ENCODE measurements at places on chromosomes 13 and 19.

GRCh38 chr13:39483326-39483725 lies 119.7 kb downstream of the LHFPL6 start:
- no peak for DNase-seq

DNA sequence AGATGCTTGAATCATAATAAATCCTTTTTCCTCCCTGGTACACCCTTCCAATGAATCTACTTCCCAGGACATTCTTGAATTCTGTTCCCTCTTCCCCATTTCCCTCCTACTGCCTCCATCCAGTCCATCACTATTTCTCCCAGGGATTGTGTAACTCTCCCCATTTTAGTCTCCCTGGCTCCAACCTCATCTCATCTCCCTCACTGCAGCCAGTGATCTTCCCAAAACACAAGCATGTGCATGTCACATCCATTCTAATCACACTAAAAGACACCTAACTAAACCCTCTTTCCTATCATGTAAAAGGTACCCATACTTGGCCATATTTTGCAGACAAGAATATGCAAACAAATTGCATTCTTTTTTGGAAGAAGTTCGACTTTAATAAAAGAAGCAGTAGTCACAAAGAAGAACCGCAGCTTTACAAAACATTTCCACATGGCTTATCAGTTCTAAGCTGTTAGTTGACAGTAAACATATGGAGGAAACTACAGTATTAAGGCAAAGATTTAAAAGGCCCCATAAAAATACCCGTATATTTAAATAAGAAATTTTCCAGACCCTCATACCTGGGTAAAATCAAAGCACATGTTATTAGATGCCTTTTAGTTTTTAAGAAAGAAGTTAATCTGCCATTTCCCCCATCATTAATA lies 111.0 kb downstream of the KCTD12 start:
- DNase-seq: no peak

DNA sequence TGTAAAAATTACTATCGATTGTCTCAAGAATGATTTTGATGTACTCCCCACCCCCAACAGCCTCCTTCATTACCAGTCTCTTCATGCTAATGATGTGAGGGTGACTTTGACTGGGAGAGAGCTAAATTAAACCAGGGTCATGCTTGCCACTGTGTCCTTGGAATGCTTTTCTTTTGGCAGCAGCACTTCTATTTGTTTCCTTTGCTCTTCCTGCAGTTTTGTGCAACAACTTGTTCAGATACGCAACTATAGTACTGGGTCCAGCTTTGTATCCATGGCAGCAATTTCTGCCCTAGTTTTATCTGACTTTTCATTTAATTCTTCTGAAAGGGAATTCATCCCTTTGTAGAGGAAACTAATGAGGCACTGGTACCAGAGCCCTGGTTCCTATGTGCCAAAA lies 2792.1 kb downstream of the PCDH9 start:
- no peak for DNase-seq

GRCh38 chr13:100363285-100363711 lies 225.3 kb downstream of the GGACT start:
- peak; percentile 32 for DNase-seq

Data from HCEC 1CT (cell line).